ENCODE measurements at places on chromosomes 1 and 21. TPM values are rescaled to one million over a fixed set of nuclear protein-coding genes. Genes with fewer than 3 reads are reported as not detected.

COL8A2 gene
- total RNA-seq, result 1.1 TPM

NR5A2 gene
- 0.31 TPM for total RNA-seq

CFHR4 gene
- 0.31 TPM for total RNA-seq

PTGFR gene
- 3.0 TPM for total RNA-seq

RPTN gene
- not detected for total RNA-seq

PLA2G4A gene
- 2.3 TPM for total RNA-seq

POMGNT1 gene
- 33.4 TPM for total RNA-seq

TEDDM1 gene
- total RNA-seq, result not detected

TMEM81 gene
- total RNA-seq, result 3.4 TPM

SPATA1 gene
- total RNA-seq, result 1.9 TPM

SERINC2 gene
- total RNA-seq, result 1.7 TPM

CHI3L2 gene
- 0.47 TPM for total RNA-seq

FCN3 gene
- not detected for total RNA-seq

CTSS gene
- total RNA-seq, result 11.9 TPM

S100A5 gene
- not detected for total RNA-seq

CCDC190 gene
- total RNA-seq, result 0.31 TPM

RNU1-3 gene
- total RNA-seq, result under 0.01 TPM

CACHD1 gene
- total RNA-seq, result 14.3 TPM

ACADM gene
- total RNA-seq, result 69.1 TPM

C1QB gene
- 4.8 TPM for total RNA-seq

LMNA gene
- 18.1 TPM for total RNA-seq

DDR2 gene
- total RNA-seq, result 7.5 TPM

SLC35F3 gene
- 0.78 TPM for total RNA-seq

TMEM61 gene
- total RNA-seq, result 0.16 TPM

LAX1 gene
- total RNA-seq, result not detected

OR2T35 gene
- total RNA-seq, result not detected

DCDC2B gene
- total RNA-seq, result not detected

KLF18 gene
- total RNA-seq, result not detected

ZBTB8OS gene
- total RNA-seq, result 21.7 TPM

C1orf94 gene
- 0.31 TPM for total RNA-seq

PNRC2 gene
- 98.7 TPM for total RNA-seq

TMPRSS2 gene
- not detected for total RNA-seq

PRRX1 gene
- total RNA-seq, result 5.5 TPM

ZBTB8A gene
- 38.1 TPM for total RNA-seq

ZNF683 gene
- total RNA-seq, result not detected

MSH4 gene
- total RNA-seq, result 1.6 TPM

LCE1A gene
- not detected for total RNA-seq

TMPRSS15 gene
- total RNA-seq, result not detected

L1TD1 gene
- not detected for total RNA-seq
